ENCODE measurements at places on chromosomes 1 and 21.

GRCh38 chr1:73576083-73576482, 621.9 kb downstream of the LRRIQ3 start:
- H3K4me3 ChIP-seq = no peak overlapping the region
- H3K36me3 ChIP-seq = no peaks in the 10 kb centered on the region
- DNase-seq = no peak
- no peaks in the 10 kb centered on the region for H3K27me3 ChIP-seq

GRCh38 chr1:75632350-75632949, 21.5 kb upstream of the SLC44A5 start:
- H3K36me3 ChIP-seq = no peaks in the 10 kb centered on the region
- peak; percentile 10 for DNase-seq
- H3K4me3 ChIP-seq = no peak overlapping the region
- H3K27ac ChIP-seq = no peak overlapping the region

DNA sequence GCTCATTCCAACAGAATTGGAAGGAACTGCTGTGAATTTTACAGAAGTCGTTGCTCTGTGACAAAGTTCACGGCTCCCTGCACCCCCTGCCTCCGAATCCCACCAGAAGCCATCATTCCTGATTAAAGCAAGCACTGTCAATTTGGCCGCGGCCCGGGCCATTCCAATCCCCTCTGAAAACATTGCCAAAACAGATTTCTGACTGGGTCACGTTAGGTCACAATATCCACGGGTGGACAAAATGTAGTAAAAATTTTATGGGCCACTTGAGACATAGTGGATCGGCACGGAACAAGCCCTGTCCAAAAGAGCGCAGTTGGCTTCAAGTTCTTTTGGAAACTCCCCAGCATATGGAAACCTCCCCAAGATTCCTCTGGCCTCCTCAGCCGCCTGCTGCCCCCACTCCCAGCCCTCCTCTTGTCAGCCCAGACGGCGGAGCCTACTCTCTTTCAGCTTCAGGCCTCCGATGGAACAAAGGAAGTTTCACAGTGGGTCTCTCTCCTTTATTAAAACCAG, 67.2 kb upstream of the IFNAR2 start:
- no peak overlapping the region for H3K4me3 ChIP-seq
- no peaks in the 10 kb centered on the region for H3K36me3 ChIP-seq
- no peaks in the 10 kb centered on the region for H3K4me1 ChIP-seq
- peaks cover 16% of the 10 kb centered on the region for H3K27me3 ChIP-seq
- no peak overlapping the region for H3K27ac ChIP-seq

DNA sequence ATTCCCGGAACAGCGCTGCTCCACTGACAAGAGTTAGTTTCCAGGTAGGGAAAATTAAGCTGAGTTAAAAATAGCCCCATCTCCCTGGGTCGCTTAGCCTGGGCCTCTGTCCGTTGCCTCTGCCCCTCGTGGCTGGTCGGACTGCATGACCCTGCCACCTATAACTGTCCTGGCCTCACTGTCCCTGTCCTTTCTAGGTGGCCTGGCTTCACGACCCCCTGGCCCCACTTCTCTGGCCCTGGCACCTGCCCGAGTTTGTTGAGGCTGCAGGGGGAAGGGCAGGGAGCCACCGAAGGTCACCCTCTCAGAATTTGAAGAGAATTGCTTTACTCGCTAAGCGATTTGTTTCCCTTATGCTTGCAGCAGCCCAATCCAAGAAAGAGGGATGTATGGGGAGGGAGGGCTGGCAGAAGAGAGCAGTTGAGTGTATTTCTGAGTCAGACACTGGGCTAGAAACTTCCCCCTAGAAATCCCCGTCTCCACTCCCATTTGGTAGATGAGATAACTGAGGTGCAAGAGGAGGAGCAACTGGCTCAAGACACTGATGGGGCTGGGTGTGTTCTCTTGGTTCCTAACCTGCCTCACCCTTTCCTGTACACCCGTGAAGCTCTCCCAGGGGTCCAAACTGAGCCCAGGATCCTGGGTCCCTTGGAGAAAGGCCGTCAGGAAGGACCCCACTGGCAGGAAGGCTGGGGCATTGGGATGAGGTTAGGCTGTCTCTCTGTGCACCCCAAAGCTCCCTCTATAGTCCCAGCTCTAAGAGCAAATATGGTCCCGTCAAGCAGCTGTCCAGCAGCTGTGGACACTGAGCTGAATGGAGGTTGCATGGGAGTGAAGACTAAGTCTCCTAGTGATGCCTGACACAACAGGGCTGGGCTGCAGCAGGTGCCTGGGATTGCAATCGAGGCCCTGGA, 2.9 kb upstream of the EDN2 start:
- no peaks in the 10 kb centered on the region for H3K27me3 ChIP-seq
- H3K4me1 ChIP-seq = peaks cover 44% of the 10 kb centered on the region
- DNase-seq = peak; percentile 63
- no peaks in the 10 kb centered on the region for H3K36me3 ChIP-seq

Measured in astrocyte (in vitro differentiated cells and primary cell).